ENCODE measurements at places on chromosomes 6 and 20.

DNA sequence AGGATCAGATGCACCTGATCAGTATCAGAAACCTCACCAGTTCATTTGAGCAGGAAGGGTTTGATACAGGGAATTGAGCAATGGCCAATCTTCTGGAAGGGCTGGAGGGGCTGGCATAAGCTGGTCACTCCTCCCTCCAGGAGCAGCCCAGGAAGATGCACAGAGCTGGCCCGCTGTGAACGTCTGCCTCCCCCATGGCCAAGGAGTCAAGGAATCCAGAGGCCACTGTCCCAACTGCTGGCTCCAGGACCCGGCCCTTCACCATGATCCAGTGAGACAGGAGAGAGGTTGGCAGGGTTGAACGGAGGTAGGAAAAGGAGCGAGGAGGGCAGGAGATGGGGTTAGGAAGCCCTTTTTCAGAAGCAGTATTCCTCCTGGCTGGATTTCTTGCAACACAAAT, 113.9 kb upstream of the CST7 start:
- no peak for DNase-seq

- no peak for DNase-seq
These were observed 69.6 kb downstream of the DNAH8 start for GRCh38 chr6:38784506-38785235.

- no peak for DNase-seq
These were observed 724.6 kb downstream of the UTRN start for GRCh38 chr6:145009711-145010110.

DNA sequence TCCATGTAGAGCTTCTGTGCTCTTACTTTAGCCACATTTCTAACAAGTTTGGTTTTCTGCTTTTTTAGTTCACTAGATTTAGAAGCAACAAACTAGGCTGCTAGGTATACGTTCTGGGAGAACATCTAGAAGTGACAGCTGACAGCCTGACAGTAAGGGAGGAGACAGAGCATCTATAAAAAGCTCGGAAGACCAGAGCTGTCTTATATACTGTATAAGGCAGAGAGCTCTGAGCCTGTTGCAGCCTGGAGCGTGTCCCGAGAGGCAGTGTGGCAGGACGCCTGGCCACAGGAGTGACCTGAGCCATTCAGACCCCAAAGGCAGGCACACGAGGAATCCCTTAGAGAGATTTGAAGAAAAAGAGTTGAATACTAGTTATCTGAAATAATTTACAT, 24.6 kb downstream of the PPP1R14C start:
- DNase-seq: no peak

- DNase-seq: no peak
These were observed 285.6 kb upstream of the RNF24 start for GRCh38 chr20:4300921-4301320.

- DNase-seq: peak; percentile 20
These were observed 31.5 kb downstream of the SERPINB1 start for GRCh38 chr6:2810092-2810671.

GRCh38 chr20:56289652-56290051, 41.1 kb downstream of the MC3R start:
- DNase-seq: no peak
